ENCODE measurements at places on chromosomes 3 and 15.

GRCh38 chr3:161150001-161150525, 44.9 kb upstream of the B3GALNT1 start:
- DNase-seq: no peak

- DNase-seq: peak; percentile 87
Observed at GRCh38 chr3:169772305-169772896, 795 bp upstream of the MYNN start.

DNA sequence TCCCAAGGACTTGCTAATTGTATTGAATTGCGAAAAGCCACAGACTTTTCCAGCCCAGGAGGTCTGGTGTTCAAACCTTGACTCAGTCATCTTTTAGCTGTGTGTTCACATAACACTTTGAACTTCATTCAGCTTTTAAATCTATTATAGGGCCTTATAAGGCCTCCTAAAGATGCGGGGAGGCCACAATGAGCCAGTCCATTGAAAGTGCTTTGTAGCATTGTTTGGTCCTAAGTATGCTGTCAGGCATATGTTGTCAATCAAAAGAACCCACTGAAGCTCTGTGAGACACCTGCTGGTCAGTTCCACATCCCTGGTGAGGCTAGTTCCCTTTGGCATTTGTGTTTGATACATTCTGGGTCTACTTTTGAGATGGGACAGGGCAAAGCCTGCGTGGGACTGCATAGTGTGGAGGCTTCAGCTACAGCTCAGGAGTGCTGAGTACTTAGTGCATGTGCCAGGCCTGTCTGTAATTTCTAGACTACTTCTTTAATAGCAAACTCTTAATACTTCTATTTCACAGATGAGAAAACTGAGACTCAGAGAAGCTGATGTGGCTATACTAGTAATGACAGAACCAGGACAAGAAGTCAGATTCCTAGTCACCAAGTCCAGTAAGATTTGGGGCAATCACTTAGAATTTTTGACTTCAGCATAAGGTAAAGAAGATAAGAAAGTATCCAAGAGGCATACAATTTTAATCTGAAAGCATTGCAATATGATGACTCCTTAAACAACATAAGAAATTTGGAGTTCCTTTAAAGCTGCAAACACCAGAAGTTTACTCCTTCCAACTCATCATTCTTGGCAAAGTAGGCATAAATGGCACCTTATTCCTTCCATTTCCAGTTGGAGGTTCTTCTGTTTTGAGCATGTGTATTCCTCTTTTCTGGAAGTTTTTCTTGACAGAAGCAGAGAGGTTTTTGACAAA, 213.0 kb downstream of the PDCD6IP start:
- peak; percentile 28 for DNase-seq

GRCh38 chr3:196645096-196645495, 5.6 kb downstream of the NRROS start:
- no peak for DNase-seq

DNA sequence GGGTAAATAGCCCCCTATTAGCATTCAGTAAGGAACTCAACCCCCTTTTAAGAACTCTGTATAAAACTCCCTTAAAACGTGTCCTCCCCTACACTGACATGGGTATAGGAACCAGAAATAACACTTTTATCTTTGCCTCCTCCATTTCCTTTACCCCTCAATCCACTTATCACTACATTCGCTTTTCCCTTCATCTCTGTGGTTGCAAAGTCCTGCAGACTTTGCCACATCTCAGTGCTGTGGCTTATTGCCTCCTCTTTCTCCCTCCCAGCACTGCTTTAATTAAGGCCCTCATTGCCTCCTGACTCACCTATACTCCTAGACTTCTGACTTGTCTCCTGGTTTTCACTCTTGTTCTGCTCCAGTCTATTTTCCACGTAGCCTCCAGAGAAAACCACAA, 94.3 kb upstream of the GADL1 start:
- no peak for DNase-seq

GRCh38 chr3:79973917-79974595, 206.3 kb upstream of the ROBO1 start:
- no peak for DNase-seq

- no peak for DNase-seq
Observed at GRCh38 chr3:128801779-128802380, 75.9 kb downstream of the RAB7A start.

DNA sequence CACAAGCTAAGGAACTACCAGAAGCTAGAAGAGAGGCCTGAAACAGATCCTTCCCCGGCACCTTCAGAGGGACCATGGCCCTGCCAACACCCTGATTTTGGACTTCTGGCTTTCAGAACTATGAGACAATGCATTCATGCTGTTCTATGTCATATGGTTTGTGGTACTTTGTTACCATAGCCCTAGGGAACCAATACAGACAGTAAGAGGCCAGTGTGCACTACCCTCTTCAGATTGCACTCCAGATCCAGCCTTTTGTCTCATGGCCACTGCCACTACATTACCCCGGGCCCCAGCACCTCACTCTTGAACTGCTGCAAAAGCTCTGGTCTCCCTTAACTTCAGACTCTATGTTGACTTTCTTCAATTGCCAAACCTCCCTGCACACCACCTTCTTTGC, 24.0 kb downstream of the AAGAB start:
- no peak for DNase-seq

DNA sequence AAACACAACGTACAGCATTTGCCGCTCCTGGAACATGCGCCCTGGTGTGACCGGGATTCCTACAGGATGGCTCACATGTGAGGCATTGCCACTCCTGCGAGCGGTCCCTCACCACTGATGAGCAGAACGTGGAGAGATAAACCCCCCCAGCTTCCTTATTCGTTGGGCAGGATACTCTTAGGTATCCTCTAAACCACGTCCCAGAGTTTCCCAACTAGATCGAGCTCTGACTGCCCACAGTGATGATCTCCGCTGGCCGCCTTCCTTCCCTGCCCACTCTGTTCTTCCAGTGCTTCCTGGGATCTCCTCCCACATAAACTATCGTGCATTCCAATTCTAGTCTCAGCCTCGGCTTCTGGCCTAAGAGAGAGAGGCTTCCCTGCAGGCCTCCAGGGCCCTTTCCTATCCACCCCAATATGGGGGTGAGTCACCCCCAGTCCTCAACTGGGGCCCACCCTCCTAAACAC, 91.8 kb downstream of the TOP2B start:
- peak; percentile 86 for DNase-seq

DNA sequence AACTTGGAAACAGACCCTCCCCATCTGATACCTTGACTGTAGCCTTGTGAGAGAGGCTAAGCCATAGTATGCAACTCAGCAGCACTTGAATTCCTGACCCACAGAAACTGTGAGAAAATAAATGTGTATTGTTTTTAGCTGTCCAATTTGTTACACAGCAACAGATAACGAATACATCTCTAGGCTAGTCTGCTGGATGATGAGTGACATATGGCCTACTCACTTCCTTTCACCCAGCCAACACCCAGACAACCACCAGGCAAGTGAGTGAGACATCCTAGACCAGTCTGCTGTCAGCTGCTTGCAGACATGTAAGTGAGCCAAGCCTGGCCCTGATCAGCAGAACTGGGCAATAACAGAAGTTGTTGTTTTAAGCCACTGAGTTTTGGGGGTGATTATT, 19.2 kb upstream of the SMAD6 start:
- peak; percentile 57 for DNase-seq

DNA sequence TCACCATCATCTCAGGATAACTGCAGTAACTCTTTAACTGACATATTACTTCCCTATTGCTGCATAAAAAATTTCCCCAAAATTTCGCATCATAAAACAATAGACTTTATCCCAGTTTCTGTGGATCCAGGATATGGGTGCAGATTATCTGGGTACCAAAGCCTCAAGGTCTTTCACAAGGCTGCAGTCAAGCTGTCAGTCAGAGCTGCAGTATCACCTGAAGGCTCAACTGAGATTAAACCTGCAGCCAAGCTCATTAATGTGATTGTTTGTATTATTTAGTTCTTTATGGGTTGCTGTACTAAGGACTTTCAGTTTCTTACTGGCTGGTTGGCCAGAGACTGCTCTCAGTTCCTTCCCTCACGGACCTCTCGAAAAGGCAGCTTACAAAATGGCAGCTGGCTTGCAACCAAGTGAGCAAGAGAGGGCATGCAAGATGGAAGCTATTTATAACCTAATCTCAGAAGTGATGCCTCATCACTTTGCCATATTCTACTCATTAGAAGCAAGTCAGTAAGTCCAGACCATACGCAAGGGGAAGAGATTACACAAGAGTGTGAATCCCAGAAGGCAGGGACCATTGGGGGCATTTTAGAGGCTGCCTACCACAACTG, 54.9 kb downstream of the DCUN1D1 start:
- peak; percentile 4 for DNase-seq

DNA sequence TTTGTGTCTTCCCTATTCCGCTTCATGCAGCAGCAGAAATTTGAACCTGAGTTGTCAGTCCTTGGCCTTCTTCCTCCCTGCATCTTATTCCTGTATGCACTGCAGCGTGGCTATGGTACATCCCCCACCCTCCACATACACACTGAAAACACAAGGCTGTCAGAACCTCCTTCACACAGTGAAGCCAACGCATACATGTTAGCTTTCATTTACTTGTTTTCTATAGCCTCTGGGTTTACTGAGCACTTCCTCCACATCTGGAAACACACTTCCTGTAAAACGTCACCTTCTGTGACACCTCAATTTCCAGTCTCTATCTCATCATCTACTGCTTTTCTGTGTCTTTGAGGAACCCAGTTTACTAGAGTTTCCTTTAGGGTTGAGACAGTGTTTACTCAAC, 47.0 kb downstream of the SUSD5 start:
- DNase-seq: no peak

DNA sequence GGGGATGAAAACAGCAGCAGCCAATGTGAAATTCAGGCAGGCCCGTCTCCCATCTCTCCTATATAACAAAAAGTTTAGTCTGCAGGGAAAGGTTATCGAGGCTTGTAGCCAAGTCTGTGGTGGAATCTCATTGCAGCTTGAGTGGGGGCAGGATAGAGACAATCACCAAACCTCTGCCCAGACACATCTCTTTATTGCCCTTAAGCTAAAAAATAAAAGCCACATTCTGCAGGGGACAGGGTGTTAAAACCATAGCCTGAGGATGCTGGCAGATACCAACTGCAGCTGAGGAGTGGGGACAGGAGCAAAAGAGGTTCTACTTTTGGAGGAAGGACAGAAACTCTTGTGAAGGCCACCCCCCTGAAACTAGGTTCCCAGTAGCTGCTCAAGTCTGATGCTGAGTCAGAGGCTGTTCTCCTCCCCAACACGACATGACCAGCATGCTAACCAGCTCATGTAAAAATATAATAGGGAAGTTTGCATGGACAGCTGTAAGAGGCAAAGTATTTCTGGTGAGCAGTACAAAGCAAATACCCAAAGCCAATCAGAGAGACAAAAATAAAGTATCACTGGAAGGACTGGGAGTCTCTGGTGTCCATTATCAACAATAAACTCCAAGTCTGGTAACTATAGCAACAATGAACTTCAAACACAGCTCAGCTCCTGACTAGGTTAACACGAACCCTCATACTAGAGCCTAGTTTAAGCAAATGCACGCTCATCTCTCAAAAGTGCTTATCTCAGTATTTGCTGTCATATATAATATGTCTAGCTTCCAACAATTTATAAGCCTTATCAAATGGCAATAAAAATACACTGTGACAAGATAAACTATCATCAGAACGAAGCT, 362.2 kb upstream of the SLCO3A1 start:
- DNase-seq: no peak

- no peak for DNase-seq
Observed at GRCh38 chr15:86797135-86797534, 717.5 kb downstream of the AGBL1 start.

DNA sequence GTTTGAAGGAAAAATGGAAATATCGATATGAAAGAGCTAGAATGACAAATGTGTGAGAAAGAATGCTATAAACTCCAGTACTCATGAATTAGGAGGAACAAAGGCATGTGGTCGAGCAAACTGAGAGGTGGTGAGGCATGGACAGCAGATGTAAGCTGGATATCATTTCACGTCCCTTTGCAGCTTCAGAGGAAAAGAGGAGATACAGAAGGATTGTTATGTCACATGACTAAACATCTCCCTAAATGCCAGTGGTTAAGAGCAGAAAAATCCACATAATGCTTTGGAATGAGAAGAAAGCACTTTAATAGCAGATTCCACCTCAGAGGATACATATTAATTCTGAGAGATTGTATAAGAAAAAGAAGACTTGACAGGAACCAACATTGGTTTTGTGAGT, 248.7 kb downstream of the ZIC4 start:
- no peak for DNase-seq

DNA sequence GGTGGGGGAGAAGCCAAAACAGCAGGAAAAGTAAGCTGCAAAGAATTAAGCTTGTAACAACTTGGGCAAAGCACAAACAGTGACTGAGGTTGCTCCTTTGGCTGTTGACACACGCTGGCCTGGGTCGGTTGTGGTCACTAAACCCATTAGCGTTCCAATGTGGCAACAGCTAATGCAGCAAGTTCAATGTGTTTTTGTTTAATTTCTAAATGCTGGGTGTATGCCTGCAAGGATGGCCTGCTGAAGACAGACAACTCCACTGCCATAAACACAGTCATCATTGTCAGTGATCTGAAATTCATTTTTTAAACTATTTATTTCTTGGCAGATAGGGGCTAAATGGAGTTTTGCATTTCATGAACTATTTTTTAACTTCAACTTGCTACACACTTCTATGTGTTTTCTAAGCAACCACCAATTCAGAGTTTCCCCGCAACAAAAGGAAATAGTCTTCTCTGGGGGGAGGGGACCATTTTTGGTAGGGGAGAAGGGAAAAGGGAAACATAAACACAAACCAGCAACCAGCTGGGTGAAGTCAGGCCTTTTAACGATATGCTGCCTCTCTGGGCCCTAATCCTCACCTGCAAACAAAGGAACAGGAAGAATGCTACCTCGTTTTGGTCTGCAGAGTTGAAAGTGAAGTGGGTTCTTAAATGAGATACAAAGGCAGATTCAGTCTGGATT, 34.8 kb upstream of the WNT5A start:
- DNase-seq: no peak

- DNase-seq: no peak
Observed at GRCh38 chr3:73448761-73449301, 175.9 kb downstream of the PDZRN3 start.

DNA sequence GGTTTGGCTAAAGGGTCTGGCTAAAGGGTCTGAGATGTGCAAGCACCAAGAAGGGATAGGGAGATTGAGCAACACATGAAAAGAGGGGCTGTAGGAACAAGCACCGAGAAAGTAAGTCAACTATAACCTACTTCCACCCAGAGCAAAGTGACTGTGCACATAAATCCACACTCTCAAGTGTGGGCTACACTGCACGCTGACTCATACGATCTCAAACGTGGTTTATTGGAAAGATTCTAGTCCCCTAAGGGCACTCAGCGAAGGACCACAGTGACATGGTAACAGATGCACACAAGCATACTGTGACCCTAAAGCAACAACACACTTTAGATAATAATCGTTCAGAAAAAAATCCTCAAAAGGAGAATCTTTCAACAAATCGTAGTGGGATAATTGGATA, 48.0 kb downstream of the EHHADH start:
- peak; percentile 55 for DNase-seq

DNA sequence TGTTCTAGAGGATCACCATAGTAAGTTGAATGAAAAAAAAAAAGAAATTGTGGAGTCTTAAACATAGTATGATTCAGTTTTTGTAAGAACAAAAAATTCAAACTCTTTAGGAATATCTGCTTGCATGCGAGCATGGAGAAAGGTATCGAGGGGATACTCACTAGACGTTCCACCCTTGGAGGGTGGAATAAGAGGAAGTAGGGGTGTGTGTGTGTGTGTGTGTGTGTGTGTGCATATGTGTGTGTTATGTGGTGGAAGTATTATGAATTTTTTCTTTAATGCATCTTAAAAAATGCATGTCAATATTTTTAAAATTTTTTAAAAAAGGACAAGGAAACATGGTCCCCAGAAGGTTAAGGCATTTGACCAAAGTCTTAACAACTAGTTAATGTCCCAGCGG, 26.5 kb upstream of the SIAH2 start:
- DNase-seq: no peak
